ENCODE measurements at places on chromosomes 4 and X. TPM values are rescaled to one million over a fixed set of nuclear protein-coding genes. Genes with fewer than 3 reads are reported as not detected.

SLC10A4 gene
- 0.15 TPM for total RNA-seq

- no peak for DNase-seq
Observed at GRCh38 chrX:123481913-123482851, 250.7 kb downstream of the THOC2 start.

CT47B1 gene
- total RNA-seq: not detected

DNA sequence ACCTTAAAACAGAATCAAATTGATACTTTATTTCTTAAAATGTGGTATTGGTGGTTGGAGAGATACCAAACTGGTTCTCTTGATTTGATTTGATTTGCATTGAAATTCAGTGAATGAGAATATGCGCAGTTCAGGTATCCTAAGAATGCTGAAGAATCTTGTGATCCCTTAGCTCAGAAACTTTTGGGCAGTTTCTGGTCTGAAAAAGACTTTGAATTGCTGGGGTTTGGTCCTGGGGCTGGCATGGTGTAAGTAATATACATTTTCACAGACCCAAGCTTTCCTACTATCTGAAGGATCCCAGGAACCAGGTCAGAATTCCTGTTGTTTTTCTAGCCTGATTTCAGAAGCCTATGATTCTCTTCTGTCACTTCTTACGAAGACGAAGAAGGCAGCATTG lies 6.6 kb downstream of the RAB33B start:
- no peak for DNase-seq

DNA sequence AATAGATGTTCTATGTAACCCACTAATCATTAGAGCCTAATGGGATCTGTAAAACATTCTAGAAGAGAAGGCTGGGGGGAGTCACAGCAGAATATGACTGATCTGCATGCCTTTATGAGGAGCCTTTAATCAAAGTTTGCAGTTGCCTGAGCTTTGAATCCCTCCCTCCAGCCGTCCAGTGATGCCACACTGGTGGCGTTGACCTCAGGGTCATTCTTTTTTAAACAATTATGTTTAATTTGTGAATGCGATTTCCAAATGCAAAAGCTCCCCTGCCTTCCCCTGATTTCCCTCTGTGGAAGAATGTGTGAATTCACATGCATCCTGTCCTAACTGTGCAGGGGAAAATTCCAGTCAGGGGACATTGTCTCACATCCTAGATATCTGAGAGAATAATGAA lies 199.7 kb upstream of the GPR101 start:
- no peak for DNase-seq

HPGDS gene
- total RNA-seq: 0.10 TPM

DNA sequence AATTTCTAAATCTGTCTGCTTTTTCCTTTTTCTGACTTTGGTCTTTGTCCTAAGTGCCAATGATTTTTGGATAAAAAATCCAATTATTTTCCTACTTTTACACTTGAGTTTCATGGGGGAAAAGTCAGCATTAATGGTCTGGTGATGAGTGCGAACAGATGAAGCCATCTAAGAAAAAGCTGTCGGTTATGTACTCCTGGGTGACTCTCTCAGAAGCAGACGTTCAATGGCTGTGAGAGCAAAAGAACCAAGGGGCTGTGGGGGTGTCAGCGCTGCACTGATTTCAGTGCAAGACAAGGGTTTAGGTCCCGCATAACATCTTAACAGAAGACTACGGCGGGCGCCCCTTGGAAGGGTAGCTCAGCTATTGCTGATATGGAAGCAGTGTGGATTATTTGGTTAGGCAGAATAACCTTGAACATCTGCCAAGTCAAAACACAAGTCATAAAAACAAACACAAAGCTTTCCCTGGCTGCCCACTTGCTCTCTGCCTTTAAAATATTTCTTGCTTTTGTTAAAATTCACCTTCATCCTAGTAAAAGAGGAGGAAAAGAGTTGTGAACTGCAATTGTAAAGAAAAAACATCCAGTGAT lies 240.5 kb downstream of the MAML3 start:
- no peak for DNase-seq

- DNase-seq: no peak
Observed at GRCh38 chr4:48664938-48665337, 115.1 kb downstream of the FRYL start.

TMEM31 gene
- not detected for total RNA-seq

DNA sequence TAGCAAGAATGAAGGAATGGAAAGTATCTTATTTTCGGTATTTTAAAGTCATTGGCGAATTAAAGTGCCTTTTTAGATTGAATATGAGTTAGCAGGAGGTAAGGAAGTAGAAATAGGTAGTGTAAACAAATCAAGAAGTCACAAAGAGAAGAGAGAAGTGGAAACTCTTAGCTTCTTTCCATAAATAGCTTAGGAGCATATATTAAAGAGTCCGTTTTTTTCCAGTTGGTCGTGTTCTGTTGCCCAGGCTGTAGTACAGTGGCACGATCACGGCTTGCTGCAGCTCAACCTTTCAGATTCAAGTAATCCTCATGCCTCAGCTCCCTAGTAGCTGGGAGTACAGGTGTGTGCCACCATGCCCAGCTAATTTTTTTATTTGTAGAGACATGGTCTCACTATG lies 56.4 kb downstream of the UBE2K start:
- no peak for DNase-seq

DNA sequence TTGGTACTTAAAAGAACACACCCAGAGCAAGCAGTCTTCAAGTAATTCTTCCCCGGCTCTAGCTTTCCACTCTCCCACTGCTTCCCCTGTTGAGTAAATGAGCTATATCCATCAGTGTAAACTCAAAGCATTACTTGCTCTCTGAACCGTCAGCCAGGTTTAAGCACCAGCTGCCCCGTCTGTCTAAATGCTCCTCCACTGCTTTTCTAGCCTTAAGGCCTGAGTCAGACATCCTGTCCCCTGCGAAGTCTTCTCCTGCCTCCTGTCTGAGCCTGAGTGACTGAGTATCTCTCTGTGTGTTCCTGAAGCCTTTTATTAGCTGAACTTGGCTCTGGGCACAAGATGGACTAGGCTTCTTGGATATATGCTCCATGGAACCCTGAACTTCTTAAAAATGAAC lies 205.1 kb downstream of the STK32B start:
- no peak for DNase-seq

DNA sequence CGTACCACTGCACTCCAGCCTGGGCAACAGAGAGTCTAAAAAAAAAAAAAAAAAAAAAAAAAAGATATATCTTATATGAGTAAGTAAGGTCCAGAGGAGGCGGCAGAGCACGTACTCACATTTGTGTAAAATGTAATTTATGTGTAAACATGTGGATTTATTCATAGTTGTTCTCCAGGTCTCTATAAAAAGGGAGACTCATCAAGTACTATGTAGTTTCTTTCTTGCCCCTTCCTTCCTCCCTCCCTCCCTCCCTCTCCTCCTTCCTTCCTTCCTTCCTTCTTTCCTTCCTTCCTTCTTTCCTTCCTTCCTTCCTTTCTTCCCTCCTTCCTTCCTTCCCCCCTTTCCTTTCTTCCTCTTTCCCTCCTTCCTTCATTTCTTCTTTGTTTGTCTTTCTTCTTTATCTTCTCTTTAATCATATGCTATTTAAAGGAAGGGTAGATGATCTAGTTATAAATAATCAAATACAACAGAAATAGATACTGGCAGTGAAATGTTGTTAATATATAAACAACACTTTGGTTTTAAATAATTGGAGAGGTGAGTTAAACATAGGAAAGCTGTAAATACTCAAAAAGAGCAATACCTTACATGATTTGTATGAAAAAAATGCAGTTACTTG lies 344.8 kb downstream of the ANK2 start:
- DNase-seq: no peak

DNA sequence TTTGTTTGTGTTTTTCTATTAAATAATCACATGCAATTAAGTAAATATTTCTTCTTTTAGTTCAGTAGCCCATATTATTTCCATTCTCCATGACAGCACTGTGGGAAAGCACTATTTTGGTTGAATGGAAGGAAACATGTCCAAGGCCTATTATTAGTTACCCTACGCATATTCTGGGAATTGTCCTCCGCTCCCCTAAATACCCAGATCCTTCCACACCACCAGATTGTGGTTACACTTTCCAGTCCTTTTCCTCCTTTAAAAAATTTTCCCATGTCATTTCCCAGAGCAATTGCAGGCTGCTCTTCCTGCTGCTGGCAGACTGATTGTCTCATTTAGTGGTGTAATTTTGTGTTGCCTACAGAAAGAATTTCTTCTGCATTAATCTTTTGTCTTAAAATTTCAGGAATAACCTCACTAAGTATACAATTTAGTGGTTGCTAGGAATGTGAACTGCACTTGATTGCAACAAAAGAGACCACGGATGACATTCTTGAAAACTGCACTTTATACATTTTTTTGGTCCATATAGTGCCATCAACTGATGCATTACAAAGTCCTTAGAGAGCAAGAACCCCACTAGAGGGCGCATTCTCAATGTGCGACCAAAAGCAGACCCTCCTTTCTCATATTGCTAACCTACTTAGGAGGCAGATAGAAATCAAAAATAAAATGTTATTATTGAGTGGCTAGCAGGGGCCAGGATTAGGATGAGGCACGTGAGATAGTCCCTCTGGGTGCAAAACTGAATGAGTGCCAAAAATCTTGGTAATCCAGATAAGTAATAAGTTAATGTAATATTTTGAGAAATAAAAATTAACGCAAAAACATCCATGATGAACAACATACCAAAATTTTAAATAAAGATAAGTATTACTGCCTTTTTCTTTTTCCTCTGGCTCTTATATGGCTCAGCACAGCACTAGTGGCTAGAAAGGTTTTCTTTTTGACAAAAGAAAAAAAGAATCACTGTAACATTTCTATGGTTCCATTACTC lies 98.8 kb upstream of the IQCM start:
- DNase-seq: no peak

DNA sequence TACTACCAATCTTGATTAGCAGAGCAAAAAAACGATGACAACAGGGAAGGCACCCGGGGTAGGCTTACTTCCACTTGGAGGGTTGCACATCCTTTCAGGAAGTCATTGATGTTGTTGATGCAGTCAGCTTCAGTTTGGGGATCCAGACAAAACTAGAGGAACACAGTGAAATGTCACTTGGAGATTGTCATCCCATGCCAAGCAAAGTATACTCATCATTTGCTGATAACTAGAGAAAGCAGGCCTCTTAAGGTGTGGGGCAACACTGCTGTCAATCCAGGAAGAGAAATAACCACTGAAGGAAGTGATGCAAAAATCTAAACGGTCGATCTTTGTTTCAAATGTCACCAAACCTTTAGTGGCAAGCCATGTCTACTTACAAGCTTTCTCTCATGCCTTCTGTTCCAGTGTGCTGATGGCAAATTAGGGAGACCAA lies 1.4 kb downstream of the ARHGEF6 start:
- DNase-seq: no peak

CWH43 gene
- not detected for total RNA-seq

N4BP2 gene
- total RNA-seq: 7.2 TPM

GRCh38 chr4:76296286-76296820 lies 10.2 kb upstream of the STBD1 start:
- no peak for DNase-seq

- no peak for DNase-seq
Observed at GRCh38 chr4:184655889-184656869, 6.6 kb downstream of the PRIMPOL start.

DNA sequence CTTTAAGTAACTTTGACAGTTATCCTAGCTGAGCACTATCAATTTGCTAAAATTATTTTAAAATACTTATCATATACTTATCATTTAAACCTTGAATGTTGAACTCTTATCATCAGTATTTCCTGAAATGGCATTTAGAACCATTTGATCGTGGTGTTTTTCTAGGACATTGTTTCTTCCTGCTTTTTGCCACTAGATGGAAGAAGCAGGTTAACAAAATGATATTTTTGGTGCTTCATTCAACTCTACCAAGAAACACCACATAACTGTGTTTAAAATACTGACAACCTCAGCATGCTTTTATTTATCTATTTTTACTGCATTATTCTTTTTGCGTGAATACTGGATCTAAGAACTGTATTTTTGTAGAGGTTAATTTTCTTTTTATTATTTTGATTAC lies 44.6 kb downstream of the C4orf33 start:
- DNase-seq: no peak

DNA sequence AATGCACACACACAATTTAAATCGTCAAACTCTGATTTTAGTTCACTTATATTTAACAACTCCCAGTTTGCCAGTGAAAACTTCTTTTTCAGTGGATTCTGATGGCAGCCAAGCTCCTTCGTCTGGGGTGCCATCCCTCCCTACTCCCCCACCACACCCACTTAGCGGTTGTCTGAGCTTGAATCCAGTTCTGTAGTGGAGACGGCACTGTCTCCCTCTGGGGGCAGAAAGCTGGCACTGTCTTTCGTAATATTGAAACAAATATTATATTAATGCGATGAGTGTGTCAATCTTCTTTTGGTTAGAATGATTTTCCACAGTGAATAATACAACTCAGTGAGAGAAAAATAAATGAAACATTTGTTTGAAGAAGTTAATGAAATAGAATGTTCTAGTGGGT lies 5.4 kb downstream of the MEPE start:
- DNase-seq: no peak

DNA sequence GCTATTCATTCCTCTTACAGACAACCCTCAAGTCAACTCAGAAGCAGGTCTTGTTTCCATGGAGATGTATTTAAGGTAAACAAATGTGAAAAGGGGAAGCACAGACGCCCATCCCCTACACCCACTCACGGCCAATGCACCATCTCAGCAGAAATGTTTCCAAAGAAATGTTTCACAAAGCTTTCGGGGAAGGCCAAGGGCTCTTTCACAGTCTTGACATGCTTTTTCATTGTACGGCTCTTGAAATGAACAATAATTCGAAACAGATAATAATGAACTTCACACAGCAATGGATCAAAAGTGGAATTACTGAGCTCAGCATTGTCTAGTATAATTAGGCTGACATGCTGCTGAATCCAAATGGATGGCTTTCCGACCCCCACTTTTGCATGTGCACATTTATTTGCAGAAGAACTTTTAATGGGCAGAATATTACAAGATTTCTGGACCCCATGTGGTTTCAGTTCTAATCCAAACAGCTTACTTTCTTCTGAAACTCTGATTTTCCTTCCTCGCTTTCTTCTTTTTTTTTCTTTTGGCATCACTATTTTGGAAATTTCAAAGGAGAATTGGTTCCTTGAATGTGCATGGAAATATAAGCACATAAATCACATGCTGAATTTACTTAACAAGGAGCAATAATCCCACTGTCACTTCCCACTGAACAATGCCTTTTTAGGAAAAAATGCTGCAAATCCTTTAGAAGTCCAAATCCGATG lies 160.9 kb downstream of the SMIM20 start:
- no peak for DNase-seq

DNA sequence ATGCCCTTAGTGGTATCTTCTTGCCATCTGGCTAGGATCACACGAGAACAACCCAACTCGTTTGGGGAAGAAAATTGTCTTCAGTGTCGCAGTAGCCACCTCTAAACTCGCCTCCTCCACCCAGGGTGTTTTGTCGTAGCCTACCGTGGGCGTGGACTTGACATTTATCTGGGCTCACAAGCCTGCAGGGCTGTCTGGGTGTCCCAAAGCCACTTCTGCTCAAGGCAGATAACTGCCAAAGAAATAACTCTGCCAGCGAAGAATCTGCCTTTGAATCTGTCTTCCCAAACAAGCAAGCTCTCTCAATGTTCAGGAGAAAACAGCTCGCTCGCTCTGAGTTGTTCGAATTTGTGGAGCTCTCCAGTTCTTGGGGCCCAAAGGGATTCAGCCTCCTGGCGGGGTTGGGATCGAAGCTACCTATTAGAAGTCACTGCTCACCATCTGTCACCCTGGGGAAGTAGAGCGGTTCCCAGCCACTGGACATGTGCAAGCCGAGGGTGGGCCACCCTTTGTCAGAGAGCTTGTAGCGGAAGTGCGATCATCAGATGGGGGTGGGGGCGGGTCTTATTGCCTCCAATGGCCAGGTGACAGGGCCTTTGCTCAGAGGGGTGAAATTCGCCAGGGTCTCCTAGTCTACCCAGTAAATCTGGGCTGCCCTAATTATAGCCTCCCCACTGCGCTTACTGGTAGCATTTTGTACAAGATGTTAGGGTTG lies 14.8 kb downstream of the BLOC1S4 start:
- DNase-seq: no peak

Data from left lobe of liver (tissue), 2 donors.